Stimulated activated CD4-positive, alpha-beta T cell treated with anti-CD3 and anti-CD28 coated beads, Interleukin-1b, Interleukin-23, amount 100 ng/mL, for 1 hour (primary cell): ENCODE measurements at places on chromosomes 5 and 9.

DNA sequence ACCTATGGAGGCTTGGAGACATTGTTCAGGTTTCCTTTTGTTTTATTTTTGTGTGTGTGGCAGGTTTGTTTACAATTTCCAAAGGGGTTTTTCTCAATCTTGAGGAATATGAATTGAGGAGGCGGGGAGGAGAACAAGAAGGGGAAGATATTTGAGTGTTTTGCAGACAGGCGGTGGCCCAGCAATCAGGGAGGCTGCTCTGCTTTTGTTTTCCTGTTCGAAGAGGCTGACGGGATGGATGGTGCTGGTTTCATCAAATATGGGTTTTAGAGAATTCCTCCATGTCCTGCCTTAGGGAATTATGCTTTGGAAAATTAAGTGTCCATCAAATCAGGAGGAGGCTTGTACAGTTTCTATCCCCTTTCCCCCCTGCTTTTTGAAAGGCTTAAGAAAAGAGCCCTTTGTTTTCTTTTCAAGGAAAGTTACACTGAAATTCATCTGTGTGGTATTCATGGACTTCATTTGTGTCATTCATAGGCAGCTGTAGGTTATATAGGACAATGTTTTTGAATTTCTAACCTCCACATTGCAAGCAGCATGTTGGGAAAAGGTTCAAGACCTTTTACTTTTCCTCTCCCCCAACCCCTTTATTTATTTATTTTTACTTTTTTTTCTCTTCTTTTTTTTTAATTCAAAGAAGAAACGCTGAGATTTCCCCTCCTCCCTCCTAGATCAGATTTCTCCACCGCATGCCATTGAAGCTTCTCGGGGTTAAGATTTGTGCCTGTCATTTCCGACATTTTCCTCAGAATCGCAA, 107.4 kb downstream of the ZNF462 start:
- DNase-seq: no peak

- DNase-seq: no peak
Measured at GRCh38 chr9:77977210-77977611, 54.4 kb downstream of the GNAQ start.

DNA sequence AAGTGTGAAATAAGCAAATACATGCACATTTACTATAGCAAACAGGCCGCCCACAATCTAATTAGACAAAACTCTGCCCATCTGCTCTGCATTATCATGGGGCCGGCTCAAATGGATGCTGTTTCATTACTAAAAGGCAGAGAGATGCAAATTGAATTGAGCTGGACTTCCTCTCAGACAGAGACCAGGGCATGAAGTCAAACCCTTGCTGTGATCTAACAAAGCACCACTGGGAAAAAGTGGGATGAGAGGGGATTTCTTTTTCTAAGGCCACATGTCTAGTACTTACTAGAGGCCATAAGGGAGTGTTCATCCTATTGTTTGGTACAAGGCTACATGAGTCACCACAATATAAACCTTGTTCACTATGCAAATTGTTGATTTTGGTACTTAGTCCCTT, 614.7 kb downstream of the ISL1 start:
- no peak for DNase-seq

- DNase-seq: no peak
Measured at GRCh38 chr5:150631326-150631701, 9.1 kb upstream of the SYNPO start.

DNA sequence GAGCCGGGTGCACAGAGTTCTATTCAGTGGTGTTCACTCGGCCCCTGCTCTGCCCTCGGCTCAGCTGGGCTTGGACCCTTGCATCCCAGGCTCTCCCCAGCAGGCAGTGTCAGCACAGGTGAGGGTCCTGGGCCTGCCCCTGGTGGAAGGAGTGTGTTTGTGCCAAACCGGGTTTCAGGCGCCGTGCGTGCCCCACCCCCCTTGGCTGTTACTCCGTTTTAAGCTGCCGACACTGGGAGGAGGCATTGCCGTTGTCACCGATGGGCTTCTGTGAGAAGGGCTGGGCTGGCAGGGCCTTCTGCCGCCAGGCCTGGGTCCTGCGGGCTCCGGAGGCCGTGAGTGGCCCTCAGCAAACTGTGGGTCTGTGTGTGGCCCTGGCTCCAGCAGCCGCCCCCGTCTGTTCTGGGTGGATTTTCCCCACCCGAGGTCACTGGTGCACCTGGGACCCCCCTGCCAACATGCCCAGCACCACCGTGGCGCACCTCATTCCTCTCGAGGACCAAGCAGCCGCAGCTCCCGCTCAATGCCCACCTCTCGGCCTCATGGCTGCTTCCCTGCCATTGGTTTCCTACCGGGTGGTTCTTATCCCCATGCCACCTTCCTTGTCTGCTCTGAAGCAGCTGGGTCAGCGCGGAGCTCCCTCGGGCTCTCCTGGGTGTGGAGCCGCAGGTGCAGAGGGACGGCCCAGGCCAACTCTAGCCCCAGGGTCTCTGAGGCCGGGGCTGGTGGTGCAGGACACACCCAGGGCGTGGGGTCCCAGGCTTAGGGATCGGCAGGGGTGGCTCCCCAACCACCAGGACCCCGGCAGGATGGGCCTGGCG, 44.3 kb upstream of the EXOC3 start:
- no peak for DNase-seq

DNA sequence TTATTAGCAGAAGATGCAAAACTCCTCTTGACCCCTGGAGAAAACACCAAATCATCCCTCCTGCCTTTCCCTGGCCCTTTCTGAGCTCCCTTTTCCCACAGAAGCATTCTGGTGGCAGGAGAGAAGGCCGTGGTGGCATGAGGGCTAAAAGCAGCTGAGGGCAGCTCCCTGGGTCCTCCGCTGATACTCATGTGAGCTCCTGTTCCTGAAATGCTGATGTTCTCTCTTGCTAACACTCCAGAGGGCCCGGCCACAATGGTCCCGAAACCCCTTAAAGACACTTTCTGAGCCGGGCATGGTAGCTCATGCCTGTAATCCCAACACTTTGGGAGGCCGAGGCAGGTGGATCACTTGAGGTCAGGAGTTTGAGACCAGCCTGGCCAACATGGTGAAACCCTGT, 183.1 kb downstream of the HSPA4 start:
- no peak for DNase-seq

DNA sequence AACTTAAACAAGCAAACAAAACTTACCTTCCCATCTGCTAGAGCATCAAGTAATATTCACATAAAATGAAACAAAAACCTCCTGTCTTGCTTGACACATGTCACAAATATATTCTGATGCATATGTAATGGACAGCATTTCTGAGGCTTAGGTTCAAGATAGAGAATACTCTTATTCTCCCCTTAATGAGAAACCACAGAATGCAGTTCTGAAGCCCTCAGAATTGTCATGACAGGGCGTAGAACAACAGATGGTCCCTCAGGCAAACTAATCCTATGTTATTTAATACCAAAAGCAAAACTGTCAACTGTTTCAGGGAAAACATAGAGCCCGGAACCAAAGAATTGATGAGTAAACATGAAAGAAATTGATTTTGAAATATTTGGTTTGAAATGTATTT, 229.9 kb upstream of the RIOK2 start:
- DNase-seq: no peak

- no peak for DNase-seq
Measured at GRCh38 chr5:71873191-71873591, 154.1 kb downstream of the CARTPT start.

GRCh38 chr9:8904771-8905515, 1105.4 kb upstream of the DMAC1 start:
- no peak for DNase-seq

DNA sequence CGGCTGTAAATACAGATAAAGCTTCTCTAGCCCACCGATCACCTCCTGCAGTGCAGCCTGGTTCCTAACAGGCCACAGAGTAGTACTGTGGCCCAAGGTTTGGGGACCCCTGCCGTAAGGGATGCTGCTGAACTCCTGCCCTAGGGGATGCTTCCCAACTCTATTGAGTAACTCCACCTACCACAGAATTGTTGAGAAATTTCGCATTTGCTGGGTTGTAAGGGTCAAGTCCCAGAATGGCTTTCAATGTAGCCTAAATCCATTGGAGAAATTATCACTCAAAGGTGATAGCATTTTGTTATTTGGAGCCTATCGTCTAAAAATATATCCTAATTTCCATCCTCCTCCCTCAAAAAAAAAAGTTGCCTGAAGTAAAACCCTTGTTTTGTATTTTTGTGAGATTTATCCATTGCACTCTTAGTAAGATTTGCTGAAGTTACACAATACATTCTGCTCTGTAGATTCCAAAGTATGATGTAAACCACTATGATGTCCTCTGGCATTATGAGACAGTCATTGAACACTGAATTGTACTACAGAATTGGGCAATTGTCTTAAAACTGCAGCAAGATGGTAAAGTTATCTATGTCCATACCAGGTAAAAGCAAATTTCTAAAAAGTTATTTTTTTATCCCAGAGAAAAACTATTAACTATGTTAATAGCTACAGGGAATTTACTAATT, 14.0 kb downstream of the ACTBL2 start:
- no peak for DNase-seq

DNA sequence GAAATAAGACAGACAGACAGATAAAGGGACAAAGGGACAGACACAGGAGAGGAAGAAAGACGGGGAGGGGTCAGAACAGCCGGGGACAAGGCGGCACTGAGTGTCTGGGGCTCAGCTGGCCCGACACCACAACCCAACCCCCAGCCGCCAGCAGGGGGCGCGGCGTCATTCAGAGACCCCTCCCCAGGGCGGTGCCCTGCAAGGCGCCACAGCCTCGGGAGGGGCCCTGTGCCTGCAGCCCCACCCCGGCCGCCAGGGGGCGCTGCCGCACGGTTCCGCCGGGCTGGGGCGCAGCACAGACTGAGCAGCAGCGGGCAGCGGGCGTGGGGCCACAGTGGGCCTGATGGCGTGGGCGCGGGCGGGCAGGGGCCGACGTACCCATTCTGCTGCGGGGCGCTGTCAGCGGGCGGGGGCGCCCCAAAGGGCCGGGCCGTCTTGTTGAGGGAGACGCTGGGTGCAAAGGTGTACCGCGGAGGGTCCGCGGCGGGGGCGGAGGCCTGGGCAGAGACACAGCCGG, 5.9 kb downstream of the PDLIM7 start:
- DNase-seq: no peak

DNA sequence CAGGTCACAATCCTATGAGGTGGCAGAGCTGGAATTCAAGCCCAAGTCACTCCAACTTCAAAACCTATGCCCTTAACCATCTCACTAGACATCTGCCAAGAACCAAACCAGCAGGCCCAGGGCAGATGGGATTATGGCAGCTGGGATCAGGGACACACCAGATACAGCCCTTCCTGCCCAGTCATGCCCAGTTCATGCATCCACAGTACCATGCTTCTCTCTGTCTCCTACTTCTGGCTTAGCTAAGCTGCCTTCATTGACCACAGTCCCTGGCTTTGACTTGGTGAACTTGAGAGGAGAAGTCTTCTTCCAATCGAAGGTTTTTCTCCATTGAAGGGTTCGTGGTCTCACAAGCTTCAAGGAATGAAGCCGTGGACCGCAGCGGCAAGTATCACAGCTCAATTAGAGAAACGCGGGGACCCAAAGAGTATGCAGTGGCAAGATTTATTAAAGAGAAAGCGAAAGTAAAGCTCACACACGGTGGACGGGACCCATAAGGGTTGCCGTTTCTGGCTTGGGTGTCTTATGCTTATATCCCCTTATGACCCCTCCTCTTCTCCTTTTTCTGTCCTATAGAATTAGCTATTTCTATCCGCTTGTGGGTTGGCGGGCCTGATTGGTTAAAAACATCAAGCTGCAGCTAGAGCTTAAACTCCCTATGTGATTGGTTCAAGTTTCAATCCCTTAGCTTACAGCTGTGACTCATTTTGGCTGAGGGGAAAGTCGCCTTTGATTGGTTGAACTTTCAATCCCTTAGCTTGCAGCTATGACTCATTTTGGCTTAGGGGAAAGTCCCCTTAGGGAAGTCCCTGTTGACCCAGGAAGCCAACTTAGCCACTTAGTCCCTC, 101.2 kb downstream of the TRIM36 start:
- DNase-seq: no peak

DNA sequence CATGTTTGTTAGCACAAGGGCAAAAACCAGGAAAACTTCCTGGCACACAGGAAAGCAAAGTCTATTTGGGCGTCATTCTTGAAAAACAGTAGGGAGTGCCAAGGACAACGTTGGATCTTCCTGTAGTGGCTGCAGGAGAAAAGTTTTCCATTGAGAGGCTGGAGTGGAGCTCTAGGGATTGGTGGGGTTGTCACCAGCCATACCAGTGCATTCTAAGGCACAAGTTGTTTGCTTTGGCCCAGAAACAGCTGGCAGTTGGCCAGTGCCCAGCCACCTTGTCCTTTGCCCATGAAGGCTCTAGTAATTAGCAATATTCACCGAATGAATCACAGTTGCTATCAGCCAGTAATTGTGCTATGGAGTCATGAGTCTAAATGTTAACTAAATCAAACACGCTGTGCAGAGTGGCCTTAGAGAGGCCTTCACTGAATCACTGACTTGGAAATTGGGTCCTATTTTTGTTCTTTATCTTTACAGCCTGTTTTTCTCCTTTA, 26.4 kb downstream of the TNFSF15 start:
- DNase-seq: no peak

- DNase-seq: no peak
Measured at GRCh38 chr9:98805506-98806272, 1.8 kb upstream of the GALNT12 start.
